ENCODE measurements at places on chromosomes 2 and 18.

DNA sequence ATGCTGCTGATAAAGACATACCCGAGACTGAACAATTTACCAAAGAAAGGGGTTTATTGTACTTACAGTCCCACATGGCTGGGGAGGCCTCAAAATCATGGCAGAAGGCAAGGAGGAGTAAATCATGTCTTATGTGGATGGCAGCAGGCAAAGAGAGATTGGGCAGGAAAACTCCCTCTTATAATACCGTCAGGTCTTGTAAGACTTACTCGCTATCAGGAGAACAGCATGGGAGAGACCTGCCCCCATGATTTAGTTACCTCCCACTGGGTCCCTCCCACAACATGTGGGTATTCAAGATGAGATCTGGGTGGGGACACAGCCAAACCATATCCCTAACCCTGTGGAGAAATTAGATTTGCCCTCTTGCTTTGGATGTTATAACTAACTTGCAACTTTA, 1068.0 kb upstream of the ZEB2 start:
- no peak for DNase-seq

- DNase-seq = no peak
Measured at GRCh38 chr18:75086494-75087034, 122.4 kb downstream of the PTGR3 start.

GRCh38 chr2:9703701-9704221, 73.0 kb upstream of the YWHAQ start:
- no peak for DNase-seq

- no peak for DNase-seq
Measured at GRCh38 chr2:48725696-48726494, 29.6 kb downstream of the LHCGR start.
